ENCODE measurements at places on chromosomes 11 and 22.

DNA sequence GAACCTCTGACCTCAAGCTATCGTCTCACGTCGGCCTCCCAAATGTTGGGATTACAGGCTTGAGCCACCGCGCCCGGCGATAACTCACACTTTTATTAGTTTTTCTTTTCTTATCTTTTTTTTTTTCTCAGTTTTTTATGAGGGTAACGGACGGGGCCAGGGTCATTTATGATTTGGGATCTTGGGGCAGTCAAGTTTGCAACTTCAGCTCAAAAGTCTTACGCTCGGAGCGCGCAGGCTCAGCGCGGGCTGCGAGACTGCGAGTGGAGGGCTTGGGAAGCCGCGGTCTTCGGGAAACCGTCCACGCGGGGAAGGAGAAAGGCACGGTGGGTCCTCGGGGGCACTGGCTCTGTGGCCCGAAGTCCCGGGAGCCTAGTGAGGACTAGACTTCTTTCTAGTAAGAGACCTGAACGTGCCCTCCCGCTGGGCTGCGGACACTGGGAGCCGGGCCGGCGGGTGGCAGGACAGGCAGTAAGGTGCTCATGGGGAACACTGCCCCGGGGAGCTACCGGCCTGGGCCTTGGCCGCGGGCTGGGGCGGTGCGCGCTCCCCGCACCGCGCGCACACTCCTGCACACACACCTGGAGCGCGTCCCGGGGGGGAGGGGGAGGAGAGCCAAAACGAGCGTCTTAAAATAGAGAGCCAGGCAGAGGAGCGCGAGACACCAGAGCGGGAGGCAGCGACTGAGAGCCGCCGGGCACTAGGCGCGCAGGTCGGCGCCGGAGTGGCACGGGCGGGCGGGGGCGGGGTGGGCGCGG is 476 bp upstream of the BARX2 start:
- no peak for DNase-seq

GRCh38 chr11:91730057-91730456 is 494.6 kb upstream of the FAT3 start:
- DNase-seq = no peak

GRCh38 chr22:37418627-37419369 is 8.5 kb downstream of the ELFN2 start:
- DNase-seq = no peak

GRCh38 chr22:38467904-38468442 is at the start of gene KDELR3:
TSS of gene KDELR3 (plus strand) at chr22:38468096. CDS start at chr22:38468234, 138 bp downstream.
- peak; percentile 27 for DNase-seq

- no peak for DNase-seq
These were observed 72.6 kb downstream of the NCAPD3 start for GRCh38 chr11:134151083-134151747.

- no peak for DNase-seq
These were observed 26.9 kb downstream of the HIRA start for GRCh38 chr22:19404676-19405075.

GRCh38 chr22:49586244-49586748 is 241.4 kb downstream of the BRD1 start:
- DNase-seq = no peak

DNA sequence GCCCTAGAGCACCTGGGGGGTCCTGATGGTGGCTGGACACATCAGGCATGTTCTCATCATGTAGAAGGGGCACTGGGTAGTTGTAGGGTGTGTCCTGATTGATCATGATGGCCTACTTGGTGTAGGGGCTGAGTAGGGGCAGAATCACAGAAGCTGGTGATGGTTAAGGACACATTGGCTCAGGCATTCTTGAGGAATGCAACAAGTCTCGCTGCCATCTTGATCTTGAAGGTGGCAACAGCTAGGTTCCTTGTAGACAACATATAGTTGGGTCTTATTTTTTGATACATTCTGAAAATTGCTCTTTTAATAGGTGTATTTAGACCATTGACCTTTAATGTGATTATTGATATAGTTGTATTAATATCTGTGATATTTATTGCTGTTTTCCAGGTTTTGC is 28.1 kb downstream of the PPP6R3 start:
- DNase-seq = no peak

DNA sequence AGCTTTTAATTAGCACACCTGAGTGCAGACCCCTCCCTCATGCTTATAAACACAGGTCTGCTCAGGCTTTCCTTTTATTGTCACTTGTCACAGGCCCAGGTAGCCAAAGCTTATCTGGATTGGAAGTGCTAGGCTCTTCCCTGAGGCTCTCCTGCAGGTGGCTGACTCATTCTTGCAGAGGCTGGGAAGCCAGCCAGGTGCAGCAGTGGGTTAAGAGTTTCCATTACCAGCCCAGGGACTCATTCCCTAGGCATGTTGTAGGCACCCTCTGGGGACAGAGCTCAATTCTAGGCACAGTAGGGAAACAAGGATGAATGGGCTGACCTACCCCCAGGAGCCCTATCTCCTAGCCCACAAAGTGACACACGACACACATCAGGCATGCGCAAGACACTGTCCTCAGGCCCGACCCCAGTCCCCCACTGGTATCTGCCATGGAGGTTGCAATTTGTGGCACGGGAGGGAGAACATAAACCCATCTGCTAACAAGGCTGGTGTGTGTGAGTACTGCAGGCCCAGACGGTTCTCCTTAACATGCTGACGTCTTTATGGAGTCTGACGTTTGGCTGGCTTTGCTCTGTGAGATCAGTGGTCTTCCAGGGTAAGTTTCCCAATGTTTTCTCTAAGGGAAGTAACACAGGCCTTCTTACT is 94.2 kb downstream of the ABTB2 start:
- no peak for DNase-seq

GRCh38 chr11:94815705-94816344 is 47.7 kb downstream of the AMOTL1 start:
- DNase-seq = no peak

- DNase-seq = no peak
These were observed 978 bp downstream of the FLI1 start for GRCh38 chr11:128694618-128695481.

DNA sequence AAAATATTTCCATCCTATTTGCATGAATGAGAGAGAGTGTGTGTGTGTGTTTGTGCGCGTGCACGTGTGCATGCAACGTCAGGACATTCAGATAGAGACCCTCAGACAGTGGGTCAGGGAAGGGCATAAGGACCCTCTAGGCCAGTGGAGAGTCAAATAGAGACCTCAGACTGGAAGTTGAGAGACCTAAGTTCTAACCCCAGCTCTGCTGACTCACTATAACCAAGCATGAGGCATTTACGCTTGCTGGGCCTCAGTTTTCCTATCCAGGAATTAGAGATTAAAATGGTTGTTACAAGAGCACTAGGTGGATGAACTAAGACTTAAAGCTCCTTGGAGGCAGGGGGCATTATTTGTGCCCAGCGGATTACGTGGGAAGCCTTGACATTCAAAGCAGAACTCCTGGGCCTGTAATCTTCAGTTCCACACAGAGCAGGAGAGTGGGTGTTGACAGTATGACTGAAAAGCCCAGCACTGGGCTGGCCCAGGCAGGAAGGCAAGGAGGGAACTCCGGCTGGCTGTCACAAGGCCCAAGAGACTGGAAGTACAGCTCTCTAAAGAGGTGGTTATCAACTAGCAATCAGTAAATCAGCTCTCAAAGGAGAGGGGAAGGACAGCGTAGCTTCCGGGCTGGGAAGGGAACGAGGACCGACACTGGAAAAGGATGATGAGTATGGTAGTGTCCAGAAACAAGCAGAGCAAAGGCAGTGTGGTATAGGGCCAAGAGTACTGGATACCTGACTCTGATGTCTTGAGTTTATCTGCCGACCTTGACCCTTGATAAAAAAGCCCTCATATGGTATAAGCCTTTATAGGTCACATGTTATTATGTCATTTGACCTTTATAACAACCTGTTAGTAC is 9.2 kb downstream of the RHOG start:
- DNase-seq = no peak

GRCh38 chr11:112797648-112798293 is 163.4 kb upstream of the NCAM1 start:
- DNase-seq = no peak

DNA sequence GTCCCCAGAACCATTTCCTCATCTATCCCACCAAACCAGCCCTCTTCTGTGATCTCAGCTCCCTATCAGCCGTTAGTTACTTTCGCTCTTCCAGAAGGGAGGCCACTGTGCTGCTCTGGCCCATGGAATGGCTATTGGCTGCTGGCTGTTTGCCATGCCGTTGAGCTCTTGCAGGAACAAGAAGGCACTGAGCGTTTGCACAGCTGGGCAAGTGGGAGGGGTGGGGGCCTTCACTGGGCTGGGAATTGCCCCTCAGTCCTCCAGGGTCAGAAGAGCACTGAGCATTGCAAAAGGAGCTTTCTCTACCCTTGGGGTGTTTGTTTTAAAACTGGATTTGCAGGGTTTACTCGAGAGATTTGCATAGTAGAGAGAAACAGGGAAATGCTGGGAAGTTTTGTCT is 129.0 kb upstream of the PARVA start:
- no peak for DNase-seq

DNA sequence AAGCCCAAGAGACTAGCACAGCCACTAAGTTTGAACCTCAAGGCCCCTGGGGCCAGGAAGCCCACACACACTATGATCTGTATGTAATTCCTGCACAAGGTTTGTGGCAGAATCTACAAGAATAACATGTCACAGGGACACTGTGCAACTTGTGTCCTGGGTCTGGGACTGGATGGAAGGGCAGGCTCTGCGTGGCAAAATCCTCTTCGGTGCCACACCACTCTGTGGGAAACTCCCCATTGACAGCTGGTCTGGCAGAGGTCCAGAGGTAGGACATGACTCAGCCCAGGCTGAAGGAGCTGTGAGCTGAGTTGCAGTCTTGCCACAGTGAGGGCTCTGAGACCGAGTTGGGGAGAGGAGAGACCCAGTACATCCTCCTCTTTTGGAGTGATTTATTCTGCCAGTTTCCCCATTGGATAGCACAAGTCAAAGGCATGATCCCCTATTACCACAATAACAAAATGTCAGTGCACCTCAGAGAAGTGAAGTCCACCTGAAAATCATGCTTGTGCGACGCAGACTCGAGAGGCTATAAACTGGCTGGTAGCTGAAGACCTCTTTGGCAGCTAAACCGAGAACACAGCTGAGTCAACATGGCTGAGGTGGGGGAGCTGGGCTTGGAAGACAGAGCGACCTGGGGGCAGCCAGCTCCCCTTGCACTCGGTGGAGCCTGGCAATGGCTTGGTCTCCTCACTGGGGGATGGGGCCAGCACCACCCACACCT is 23.3 kb upstream of the SERPIND1 start:
- peak; percentile 44 for DNase-seq

DNA sequence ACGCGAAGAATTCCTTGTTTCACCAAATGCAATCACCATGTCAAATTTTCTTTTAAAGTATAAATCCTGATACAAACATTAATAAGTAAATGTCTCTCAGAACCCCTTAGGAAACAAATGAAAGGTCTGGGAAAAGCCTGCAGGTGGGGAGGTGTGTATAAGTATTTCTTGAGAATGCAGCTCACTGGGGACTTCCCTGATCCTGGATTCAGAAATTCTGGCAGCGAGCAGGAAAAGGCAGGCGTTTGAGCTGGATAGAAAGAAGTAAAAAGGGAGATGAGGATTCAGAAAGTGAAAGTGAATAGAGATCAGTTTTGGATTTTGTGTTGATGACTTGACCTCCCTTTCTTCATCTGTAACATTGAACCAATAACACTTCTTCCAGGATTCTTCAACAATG is 68.3 kb upstream of the CTSC start:
- DNase-seq = no peak

GRCh38 chr11:132451942-132452601 is 1080.2 kb downstream of the OPCML start:
- DNase-seq = no peak

DNA sequence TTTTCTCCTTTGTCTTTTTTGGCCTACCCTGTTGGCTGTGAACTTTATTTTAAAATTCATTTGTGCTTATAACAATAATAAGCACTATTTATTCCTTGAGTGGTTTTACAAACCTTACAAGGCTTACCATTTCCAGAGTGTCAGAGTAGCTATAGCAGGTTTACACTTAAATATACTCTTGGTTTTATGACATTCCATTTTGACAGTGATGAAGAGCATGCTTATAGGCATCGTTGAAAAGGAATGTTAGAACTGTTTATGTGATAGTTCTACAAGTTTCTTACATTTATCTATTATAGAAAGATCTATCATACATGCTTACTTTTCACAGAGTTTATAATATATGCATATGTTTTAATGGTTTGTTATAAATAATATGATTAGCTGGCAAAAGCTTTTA is 84.1 kb downstream of the PDE3B start:
- no peak for DNase-seq

GRCh38 chr11:72406540-72407527 is 27.5 kb downstream of the CLPB start:
- DNase-seq = no peak

DNA sequence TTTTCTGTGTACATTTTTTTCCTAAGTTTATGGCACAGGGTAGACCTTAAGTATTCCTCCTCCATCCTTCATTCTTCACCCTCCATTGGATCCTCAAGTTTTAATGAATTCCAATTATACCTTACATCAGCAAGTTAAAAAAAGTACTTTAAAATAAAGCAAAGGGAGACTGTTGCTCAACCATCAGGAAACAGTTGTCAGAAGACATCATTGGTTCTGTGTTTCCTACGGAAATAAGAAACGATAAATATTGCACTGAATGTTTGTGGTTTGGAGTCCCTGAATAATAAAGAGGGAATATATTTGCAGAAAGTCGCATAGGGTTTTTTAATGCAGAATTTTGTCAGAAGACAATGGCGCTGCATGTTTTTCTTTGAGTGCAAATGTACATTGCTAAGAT is 28.1 kb upstream of the LDHA start:
- no peak for DNase-seq

- no peak for DNase-seq
These were observed 836.2 kb downstream of the DLG2 start for GRCh38 chr11:84790849-84791427.

Data from CD4-positive, alpha-beta T cell treated with Interleukin-4 for 1 hour (primary cell).